ENCODE measurements at places on chromosomes 7 and 10. TPM values are rescaled to one million over a fixed set of nuclear protein-coding genes. Genes with fewer than 3 reads are reported as not detected.

DNA sequence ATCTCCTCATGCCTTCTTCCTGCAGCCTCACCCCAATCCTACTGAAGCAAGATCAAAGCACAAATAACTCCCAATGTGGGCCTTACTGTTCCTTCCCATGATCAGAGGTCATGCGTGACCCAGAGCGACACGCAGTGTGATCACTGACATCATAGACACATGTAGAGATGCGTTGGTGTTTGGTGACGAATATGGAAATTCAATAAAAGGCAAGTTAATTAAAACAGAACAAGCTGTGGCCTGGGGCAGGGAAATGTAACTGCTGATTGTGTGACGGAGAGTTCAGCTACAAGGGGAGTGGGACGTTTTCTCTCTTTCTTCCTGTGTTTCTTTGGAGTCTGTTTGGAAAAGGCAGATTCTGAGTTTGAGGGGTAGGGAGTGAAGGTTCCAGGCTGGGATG lies 34.8 kb upstream of the CARD11 start:
- no peak for DNase-seq

DNA sequence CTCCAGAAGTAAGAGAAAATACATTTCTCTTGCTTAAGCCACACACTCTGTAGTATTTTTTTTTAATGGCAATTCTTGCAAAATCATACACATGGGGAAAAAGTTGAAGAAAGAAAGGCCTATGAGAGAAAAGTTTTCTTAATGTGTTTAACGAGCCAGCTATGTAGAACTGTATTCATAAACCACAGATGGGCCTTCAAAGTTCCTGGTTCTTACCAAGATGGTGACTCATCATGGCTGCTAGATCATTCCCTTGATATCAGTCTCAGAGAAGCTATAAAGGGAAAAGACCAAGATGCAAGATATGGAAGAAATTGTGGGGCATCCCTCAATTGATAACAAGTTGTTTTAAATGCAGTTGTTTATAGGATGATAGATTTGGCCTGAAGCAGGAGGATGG lies 992.7 kb upstream of the MBL2 start:
- DNase-seq, result no peak

- DNase-seq, result no peak
These were observed 70.7 kb downstream of the BEND7 start for GRCh38 chr10:13457958-13458686.

DNA sequence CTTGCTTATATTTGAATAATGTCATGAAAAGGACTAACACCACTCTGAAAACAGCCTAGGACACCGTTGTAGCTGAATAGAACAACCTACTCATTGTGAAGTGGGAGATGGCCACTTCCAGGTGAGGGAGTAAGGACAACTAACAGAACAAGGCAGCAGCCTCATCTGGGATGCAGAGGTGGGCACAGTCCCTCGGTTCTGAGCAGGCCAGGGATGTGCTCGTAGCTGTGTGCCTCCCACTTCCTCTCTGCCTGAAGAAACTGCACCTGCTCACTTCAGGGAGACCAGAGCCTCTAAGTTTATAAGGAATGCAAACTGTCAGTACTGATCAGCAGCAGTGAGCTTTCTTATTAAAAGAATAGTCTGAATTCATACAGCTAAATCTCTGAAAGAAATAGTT lies 2.5 kb downstream of the VSTM4 start:
- no peak for DNase-seq

DNA sequence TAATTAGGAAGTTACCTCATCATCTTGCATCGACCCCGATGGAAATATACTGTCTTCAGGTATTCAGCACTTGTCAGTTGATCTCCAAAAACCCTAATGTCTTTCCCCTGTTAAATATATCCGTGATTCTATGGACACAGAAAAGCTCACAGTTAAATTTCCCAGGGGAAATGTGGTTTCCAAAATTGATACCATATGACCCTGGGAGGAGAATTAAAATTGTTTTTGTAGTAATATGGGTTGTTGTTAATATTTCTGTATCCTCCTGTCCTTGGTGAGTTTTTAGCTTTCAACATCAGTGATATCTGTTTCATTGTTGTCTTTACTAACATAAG lies 132.1 kb downstream of the CELF2 start:
- no peak for DNase-seq

DNA sequence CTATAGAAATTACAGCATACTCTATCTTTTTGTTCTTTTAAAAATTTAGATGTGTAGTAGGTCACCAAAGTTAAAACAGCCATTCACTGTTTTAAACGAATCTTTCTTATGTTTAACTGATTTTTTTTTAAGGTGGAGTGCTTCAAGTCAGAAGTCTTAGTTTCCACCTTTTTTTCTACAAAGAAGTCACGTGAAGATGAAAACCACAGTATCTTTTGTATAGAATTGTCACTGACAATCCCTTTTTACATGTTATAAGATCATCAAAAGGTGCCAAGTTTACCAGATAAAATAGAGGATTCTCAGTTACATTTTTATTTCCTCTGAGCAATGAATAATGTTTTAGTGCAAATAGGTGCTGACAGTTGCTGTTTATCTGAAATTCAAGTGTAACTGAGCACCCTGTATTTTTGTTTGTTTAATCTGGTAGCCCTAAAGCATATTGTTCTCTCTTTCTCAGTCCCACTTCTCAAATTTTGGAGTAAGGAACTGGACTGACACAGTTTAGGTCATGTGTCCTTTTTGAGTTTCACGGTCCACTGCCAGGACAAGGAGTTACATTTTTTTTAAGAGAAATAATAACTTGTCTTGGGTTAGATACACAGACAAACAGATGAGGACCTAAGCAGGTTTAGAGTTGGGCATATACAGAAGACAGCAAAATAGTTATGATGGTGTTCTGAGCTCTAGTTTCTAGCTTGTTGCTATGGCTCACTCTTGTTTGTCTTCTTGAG lies 233.2 kb upstream of the MBL2 start:
- no peak for DNase-seq

The TSPAN12 gene
- 29.4 TPM for total RNA-seq

DNA sequence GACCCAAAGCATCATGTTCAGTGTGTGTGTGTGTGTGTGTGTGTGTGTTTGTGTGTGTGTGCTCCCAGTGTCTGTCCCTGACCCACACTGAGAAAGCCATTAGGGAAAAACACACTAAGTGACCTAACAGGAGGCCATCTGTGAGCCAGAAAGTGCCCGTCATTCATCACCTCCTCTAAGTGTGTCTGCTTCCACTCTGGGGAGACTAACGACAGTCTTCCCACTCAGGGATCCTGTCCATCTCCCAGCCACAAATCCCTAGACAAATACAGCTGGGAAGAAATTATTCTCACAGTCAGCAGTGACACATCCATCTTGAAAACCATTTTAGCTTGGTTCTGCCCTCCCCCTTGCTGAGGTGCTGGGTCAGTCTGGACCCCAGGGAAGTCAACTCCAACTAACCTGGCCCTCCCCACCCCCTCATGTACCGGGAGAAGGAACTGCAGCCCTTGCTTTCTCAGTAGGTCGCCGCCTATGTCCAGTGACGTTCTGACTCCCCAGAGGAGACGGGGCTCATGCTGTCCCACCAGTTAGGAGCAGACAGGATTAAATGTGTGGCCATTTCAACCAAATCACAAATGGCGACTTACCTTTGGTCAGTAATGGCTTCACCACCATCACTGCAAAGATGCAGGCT lies 296.5 kb upstream of the ZNF32 start:
- DNase-seq, result no peak

The ZNF777 gene
- total RNA-seq, result 2.7 TPM

The TLL2 gene
- total RNA-seq, result 0.90 TPM

- no peak for DNase-seq
These were observed 63.2 kb upstream of the TOMM7 start for GRCh38 chr7:22885797-22886261.

GRCh38 chr7:106652092-106652491 lies 8.9 kb downstream of the CCDC71L start:
- DNase-seq, result no peak

DNA sequence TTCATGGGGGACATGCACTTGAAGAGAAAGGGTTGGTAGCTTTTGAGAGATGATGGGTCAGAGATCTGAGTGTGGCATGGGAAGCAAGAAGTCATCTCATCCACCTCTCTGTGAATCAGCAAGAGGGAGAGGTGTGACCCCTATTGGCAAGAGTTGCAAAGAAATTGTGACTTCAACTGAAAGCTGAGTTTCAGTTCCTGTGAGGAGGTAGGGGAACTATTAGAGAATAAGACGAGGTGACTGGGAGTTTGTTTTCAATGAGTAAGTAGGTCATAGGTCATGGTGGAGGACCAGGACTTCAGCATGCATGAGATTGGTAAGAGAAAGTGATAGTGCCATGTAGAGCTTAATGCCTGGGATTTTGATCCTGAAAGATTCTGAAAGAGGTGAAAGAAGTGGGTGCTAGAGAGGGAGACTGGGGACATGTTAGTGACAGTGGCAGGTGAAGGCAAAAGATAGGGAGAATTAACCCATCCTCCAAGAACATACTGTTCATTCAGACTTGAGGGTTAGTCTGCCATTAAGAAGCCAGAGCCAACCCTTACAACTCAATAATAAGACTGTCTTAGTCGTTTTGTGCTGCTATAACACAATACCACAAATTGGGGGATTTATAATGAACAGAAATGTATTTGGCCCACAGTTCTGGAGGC lies 75.5 kb upstream of the CAPZA2 start:
- no peak for DNase-seq

DNA sequence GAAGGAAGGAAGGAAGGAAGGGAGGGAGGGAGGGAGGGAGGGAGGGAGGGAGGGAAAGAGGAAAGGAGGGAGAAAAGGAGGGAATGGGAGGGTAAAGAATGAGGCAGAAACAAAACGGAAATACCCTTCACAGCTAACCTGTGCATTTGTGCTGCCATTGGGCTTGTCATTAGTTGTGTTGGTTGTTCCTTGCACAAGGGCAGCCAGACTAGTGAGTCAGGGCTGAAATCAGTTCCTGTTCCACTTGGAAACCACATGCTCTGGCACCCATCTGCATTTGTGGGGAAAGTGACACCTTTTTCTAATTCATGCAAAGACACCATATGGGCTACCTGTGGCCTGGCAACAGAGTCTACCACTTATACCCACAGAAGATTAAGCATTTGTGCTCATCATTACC lies 1004.0 kb upstream of the C7orf33 start:
- no peak for DNase-seq

The CPN1 gene
- total RNA-seq, result 0.16 TPM

DNA sequence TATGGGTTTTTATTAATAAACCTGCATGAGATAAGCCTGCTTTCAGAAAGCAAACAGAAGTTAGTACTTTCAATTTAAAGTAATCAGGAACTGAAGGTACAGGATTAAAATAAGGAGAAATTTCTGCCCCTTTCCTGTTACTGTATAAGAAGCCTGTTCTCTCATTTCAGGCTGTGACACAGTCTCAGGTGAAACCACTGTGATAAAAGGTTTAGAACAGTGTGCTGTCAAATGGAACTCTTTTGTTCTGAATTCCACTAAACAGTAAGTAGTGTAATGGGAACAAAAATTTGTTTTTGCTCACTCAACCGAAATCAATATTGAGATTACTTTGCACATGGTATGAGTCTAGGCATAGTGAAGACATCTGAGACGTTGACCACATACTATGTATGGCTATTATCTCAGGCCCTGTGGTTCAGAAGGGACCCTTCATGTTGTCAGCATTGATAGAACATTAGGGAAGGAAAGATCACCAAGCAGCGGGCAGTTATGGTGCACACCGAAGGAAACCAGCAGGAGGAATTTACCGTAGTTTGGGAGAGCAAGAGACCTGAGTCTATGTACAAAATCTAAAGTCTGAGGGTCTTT lies 14.9 kb downstream of the HEPACAM2 start:
- no peak for DNase-seq
